Substantia nigra (tissue), 51 donors: ENCODE measurements at places on chromosomes 3 and 15.

- no peak for DNase-seq
These were observed 848.9 kb upstream of the CADM2 start for GRCh38 chr3:84109911-84110310.

DNA sequence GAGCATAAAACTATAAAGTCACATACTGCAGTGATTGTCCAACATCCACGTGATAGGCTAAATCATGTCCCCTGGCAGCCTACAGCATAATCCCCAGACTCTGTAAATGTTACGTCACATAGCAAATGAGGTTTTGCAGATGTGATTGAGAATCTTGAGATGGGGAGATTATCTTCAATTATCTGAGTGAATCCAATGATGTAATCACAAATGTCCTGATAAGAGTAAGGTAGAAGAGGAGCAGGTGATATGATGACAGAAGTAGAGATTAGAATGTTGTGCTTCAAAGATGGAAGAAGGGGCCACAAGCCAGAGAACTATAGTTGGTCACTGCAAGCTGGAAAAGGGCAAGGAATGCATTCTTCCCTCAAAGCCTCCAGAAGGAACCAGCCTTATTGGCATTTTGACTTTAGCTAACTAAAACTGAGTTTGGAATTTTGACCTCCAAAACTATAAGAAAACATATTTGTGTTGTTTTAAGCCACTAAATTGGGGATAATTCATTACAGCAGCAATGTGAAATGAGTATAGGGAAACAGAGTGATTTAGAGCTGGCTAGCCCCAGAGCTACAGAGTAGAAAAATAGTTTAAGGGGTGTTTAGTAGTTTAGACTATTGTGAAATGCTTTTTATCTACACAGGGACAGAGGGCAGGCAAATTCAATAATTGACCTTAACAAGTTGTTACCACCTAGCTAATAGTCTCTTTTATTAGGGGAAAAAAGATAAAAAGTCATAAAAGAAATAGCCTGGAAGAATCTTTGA, 15.2 kb downstream of the SLC2A2 start:
- no peak for DNase-seq

GRCh38 chr3:29255854-29256696, 24.8 kb upstream of the RBMS3 start:
- DNase-seq = no peak

GRCh38 chr3:14154895-14155440, 23.4 kb downstream of the XPC start:
- no peak for DNase-seq

DNA sequence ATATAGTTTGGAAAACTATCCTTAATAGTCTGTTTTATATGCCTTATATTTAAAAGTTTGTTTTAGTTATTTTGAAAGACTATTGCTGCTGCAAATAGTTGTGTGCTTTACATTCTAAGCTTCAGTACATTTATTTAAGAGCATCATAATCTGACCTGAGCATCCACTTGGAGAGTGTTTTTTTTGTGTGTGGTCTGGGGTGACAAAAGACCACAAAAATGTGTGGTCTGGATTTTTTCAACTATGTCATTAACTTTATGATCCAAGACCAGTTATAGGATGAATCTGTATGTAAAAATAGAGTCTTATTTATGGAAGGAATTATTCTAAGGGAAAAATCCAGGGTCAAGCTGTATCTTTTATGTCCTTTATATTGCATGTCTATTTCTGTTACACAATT, 77.4 kb downstream of the SLTM start:
- DNase-seq = no peak

GRCh38 chr15:75149867-75150709, 51.6 kb upstream of the C15orf39 start:
- DNase-seq = no peak

GRCh38 chr15:85091990-85092389, 110.3 kb downstream of the PDE8A start:
- DNase-seq = peak; percentile 26

GRCh38 chr3:43023066-43023465, 44.0 kb downstream of the GASK1A start:
- DNase-seq = no peak

DNA sequence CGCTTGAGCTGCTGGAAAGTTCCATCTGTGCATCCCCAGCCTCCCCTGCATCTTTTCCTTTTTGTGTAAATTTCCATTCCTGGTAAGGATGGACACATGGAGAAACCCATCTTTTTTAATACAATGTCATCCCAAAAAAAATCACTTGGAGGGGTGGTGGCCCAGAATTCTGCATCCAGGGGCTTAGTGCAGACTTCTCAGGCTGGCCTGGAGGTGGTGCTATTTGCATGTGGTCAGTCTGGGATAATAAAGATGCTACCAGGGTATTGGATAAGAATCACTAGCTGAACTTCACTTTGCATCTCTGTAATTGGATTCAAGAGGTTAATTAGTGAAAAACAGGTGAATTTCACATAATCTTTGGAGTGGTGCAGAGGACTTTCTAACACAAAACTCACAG, 1.8 kb upstream of the ZSCAN2 start:
- DNase-seq = peak; percentile 41

DNA sequence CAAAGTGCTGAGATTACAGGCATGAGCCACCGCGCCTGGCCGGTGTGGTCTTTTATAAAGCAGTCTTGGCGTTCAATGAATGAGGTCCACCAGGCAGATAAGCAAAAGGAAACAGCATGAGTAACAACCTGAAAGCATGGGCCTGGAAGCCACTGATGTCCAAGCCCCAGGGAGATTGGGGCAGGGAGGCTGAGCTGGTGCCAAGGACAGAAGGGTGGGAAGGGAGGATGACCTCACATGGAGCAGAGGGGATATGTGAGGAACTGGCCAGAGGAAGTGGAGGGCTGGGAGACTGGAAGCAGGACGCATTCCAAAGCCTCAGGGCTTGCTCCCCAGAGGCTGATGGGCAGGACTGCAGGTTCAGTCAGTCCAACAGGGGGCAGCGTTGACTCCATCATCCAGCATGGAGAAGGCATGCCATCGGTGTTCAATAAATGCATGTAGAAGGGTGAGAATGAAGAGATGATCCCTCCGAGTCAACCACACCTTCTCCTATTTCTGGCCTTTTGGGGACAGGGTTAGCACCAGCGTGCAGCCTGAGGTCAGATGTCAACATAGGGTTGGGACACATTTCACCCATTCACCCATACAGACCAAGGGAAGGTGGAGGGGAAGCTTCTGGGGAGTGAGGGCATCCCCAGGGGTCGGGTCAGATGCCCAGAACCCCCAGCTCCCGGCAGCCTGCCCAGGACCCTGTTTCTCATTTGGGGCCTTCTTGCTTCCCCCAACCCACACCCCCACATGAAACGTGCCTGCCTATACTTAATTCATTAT, 14.8 kb downstream of the MYL3 start:
- no peak for DNase-seq

- no peak for DNase-seq
These were observed 25.9 kb downstream of the SLITRK3 start for GRCh38 chr3:165170236-165170635.

- no peak for DNase-seq
These were observed 409.0 kb downstream of the TUSC7 start for GRCh38 chr3:117118604-117119003.

GRCh38 chr3:170154569-170155143, 26.9 kb downstream of the PHC3 start:
- no peak for DNase-seq

- DNase-seq = peak; percentile 44
These were observed at the start of gene PLCD1 for GRCh38 chr3:38029400-38030125. Gene PLCD1 (minus strand): TSS chr3:38029642. CDS start chr3:38029539, 103 bp downstream.

DNA sequence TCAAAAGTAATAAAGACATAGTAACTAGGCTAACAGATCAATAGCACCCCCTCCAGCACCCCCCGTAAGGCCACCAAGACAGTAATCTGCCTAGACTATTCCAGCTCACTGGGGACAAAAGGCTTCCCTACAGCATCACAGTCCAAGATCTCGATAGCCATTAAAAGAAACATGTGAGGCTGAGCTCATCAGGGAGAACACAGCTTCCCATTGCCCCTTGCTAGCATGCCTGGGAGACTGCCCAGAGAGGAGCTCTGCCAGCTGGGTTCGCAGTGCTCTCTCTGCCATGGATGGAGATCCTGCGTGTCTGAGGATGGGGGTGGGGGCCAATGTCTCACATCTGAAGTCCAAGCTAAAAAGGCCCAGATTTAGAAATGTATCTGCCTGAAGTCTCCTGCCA, 17.8 kb downstream of the LRIG1 start:
- peak; percentile 81 for DNase-seq

GRCh38 chr15:63703641-63704240, 106.6 kb downstream of the FBXL22 start:
- DNase-seq = no peak

DNA sequence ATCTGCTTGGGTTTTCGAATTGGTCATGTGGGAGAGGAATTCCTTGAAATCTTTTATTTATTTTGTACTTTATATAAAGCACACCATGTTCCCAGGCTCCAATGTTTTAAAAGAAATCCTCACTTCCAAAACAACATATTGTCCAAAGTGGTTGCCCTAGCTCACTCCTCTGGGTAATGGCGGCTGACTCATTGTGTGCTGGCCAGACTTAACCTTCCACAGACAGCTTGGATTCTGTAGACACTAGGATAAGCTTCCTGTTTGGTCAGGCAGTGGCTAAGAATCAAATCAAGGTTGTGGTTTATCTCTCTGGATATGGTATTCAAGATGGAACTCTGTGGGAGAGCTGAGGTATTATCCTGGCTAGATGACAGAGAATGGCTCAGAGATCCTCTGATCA, 55.8 kb upstream of the FAM98B start:
- DNase-seq = no peak

GRCh38 chr3:65871305-65872141, 167.2 kb downstream of the MAGI1 start:
- no peak for DNase-seq

- no peak for DNase-seq
These were observed 11.4 kb upstream of the SLC9A9 start for GRCh38 chr3:143859465-143860203.

- DNase-seq = no peak
These were observed 96.6 kb downstream of the SPRED1 start for GRCh38 chr15:38349251-38349650.

- DNase-seq = no peak
These were observed 8.5 kb downstream of the CRBN start for GRCh38 chr3:3170998-3171397.
